ENCODE measurements at places on chromosomes 7 and 10. TPM values are rescaled to one million over a fixed set of nuclear protein-coding genes. Genes with fewer than 3 reads are reported as not detected.

Gene NEUROG3
- total RNA-seq = not detected

Gene CD36
- total RNA-seq = 1,029 TPM

Gene ANKRD26
- total RNA-seq = 11.0 TPM

Gene ZNF33B
- total RNA-seq = 7.0 TPM

- peak; percentile 26 for DNase-seq
These were observed 15.8 kb downstream of the WDFY4 start for GRCh38 chr10:48700493-48700892.

DNA sequence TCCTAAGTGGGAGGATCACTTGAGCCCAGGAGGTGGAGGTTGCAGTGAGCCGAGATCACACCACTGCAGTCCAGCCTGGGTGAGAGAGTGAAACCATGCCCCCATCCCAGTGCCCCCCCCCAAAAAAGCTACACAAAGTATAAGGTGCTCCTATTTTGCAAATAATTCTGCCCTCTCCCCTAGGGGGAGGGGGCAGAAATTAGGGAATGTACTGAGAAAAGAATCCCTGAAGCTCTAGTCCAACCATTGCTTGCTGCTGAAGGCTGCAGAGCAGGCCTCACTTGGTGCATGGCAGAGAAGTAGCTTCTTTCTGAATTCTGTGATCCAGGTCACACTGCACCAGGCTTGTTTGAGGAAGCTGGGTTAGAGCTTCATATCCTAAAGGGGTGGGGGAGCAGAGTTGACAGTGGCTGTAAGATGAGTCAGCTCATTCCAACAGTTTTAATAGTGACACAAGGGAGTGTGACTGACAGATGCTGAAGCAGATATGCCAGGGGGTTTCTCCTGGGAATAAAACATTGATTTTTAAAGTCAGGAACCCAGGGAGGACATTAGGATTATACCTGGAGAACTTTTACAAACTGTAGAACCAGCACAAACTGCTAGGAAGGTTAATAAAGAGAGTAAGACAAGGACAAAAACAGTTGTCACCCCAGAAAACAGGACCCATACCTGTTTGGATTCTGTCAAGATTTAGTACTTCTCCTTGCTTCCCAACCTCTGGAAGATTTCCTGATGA lies 32.8 kb upstream of the STRIP2 start:
- DNase-seq = no peak

DNA sequence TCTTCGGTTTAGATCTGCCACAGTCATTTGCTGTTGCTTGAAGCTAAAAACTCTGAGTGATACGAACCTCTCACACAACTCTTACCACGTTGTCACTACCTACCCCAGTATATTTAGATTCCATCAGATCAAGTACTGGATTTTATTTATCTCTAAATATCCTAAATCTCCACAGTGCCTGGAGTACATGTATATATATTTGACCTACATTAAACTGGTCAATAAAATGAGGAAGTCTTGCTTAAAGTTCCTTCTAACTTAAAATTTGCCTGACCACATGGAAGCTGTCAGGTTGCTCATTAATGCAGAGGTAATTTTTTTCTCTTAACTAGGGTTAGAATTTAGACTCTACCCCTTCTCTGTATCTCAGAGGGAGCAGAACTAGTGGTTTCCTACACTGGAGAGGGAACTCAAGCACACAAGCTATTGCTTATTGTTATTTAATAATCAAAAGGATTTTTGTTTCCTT lies 3.1 kb upstream of the MACC1 start:
- no peak for DNase-seq

Gene IFIT3
- total RNA-seq = 6.5 TPM

Gene MCMBP
- 22.9 TPM for total RNA-seq

- DNase-seq = no peak
These were observed 3.7 kb upstream of the DPYSL4 start for GRCh38 chr10:132183046-132183445.

- DNase-seq = no peak
These were observed 23.7 kb upstream of the ELFN1 start for GRCh38 chr7:1646391-1646790.

- DNase-seq = no peak
These were observed 592.2 kb downstream of the SDK1 start for GRCh38 chr7:3893151-3893788.

Gene PNLIPRP3
- not detected for total RNA-seq

Gene TMEM176A
- total RNA-seq = 56.3 TPM

- no peak for DNase-seq
These were observed 48.8 kb downstream of the DAGLB start for GRCh38 chr7:6398943-6399342.

- no peak for DNase-seq
These were observed 17.8 kb upstream of the GSAP start for GRCh38 chr7:77433901-77434300.

Gene TMEM72
- not detected for total RNA-seq

DNA sequence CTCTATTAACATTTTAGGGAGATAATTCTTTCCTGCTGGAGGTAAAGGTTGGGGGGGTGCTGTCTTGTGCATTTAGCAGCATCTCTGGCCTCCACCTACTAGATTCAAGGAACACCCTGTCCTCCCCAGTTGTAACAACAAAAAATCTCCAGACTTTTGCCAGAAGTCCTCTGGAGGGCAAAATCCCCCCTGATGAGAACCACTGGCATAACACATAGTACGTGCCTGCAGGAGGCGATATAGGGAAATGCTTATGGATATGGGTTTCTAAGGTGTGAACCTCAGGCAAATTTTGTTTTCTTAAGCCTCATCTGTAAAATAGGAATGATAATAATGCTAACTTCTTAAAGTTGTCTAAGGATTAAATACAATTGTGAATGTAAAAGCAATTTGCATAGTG lies 2.9 kb upstream of the OSBPL3 start:
- DNase-seq = no peak

Data from right atrium auricular region (tissue), 2 donors.